AG08395 (cell line): ENCODE measurements at places on chromosomes 12 and 14.

- no peak for DNase-seq
Measured at GRCh38 chr14:54186821-54187763, 209.7 kb upstream of the CDKN3 start.

DNA sequence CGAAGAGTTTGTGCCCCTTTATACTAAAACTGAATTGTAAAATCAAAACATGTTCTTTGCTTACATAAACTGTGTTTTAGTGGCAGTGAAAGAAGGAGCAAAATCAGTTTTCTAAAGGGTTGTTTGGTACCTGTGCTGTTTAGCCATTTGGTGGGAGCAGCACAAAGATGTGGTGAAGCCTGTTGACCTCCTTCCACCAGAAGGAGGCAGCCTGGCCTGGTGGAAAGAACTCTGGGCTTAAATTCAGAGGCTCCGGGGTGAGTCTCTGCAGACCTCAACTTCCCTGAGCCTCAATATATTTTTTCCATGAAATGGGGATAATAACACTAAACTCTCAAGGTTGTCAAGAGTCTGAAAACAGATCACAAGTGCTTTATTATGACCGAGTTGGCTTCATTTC lies 502.5 kb downstream of the VRK1 start:
- DNase-seq, result no peak

DNA sequence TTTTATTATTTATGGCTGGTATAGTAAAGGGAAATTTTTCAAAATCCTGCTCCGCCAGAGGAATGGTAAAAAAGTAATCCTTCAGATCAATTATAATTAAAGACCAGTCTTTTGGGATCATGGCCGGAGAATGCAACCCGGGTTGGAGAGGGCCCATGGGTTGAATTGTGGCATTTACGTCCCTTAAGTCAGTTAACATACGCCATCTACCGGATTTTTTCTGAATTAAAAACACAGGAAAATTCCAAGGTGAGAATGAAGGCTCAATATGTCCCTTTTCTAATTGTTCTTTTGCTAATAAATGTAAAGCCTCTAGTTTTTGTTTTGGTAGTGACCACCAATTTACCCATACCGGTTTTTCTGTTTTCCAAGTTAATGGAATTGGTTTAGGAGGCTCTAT lies 602.8 kb downstream of the ALG10 start:
- DNase-seq, result no peak

- peak; percentile 33 for DNase-seq
Measured at GRCh38 chr14:57848353-57848752, 17.5 kb downstream of the SLC35F4 start.

DNA sequence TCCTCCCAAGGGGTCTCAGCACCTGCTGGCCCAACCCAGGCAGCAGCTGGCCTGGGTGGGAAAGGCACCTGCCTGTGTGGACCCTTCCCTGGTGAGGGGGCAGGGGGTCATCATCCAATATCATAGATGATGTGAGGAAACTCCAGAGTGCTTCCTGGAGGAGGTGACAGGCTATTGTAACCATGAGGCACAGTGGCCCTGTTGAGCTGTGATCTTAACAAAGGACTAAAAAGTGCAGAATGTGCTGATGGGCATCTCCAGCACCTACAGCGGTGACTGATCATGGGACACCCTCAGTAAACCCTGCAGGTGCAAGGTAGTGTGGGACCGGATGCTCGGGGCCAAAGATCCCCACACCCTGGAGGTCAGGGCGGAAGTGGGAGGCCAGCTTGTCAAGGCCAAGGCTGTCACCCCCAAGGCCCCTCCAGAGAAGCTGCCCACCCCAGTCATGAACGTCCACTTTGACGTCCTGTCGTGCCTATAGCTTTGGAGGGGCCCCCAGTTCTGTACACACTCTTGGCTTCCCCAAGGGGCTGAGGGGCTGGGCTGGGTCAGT lies 7.5 kb downstream of the MMP17 start:
- DNase-seq, result no peak

DNA sequence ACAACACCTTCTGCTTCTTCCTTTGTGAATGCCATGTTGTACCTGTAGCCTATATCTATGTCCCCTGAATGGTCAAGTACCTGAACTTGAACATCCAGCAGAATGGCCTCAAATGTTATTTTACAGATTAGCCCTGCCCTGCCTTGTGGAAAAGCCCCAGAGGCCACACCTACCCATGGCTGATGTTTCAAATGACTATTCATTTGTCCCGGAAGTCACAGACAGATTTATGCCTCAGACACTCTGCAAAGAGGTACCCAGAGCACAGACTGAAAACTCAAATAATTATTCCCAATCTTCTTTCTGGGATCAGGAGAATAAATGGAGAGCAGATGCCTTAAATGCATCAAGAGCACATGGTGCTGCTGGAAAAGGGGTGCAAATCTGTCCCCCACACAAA lies 13.0 kb upstream of the DPF3 start:
- DNase-seq, result no peak

GRCh38 chr12:67068761-67069450 lies 200.3 kb upstream of the CAND1 start:
- peak; percentile 19 for DNase-seq

- no peak for DNase-seq
Measured at GRCh38 chr12:97556302-97556779, 93.7 kb downstream of the RMST start.

DNA sequence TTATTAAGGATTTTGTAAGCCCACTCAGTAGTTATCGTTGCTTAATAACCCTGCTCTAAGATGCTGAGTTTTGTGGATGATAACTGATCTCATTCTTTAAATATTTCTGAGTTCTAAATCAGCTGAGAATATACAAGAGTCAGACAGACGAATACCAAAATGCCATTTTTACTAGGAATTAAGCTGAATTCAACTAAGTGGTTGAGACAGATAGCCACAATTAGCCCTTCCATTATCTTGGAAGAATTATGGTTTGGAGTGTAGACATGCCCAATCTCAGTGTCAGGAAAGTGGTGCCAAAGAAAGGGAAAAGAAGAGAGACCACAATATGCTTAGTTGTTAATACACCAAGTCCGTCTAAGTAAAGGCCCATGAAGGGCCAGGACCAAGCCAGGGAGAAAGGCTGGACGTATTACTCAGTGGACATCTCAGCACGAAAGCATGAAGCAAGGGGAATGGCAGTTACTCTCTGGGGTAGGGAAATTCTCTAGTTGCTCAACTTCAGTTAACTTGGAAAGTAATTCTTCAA lies 58.6 kb downstream of the KCNA5 start:
- peak; percentile 77 for DNase-seq

GRCh38 chr12:63250486-63250885 lies 99.5 kb upstream of the AVPR1A start:
- no peak for DNase-seq

DNA sequence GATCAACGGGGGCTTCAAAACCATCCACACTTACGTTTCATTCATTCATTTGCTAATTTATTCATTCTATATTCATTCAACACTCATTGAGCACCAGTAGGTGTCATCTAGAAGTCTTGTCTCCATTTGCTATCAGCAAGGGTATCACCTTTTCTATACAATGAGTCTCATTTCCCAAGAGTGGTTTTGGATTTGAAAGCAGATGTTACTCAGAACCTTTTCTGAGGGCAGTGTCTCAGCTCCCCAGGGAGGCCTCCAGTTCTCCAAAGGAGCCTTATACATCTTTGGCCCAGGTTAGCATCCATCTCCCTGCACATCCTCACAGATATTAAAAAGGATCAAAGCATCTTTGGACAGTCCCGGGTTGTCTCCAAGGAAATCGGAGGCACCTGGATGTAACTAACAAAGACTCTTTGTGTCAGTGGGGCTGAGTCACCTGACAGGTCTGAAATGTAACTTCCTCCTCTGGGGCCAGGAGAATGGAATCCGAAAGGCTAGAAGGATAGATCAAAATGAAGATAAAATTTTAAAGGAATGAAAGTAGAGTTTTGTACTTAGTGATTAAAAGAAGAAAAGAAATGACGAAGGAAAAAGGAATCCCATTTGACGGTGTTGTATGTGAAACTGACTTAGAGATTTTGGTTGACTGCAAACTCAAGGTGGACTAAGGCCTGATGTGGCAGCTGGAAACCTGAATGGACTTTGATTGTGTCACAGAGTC lies 103.0 kb downstream of the VCPKMT start:
- no peak for DNase-seq

GRCh38 chr12:94149119-94149780 lies 873 bp downstream of the PLXNC1 start:
- DNase-seq, result peak; percentile 60

DNA sequence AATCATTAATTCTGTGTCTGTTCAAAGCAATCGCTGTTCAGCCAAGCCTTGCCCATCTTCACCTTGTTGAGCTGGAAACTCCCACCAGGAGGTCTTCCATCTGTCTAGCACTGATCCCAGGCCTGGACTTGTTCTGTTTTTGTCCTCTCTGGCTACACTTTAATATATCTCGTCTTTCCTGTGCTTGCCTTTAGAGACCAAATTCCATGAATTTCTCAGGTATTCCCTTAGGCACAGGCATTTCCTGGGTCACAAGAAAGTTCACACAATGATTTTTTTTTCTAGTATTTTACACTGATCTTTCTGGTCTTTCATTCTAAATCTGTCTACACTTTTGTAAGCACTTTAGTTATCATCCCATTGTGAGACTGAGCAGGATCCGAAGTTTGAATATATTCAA lies 116.4 kb upstream of the CCND2 start:
- DNase-seq, result no peak

DNA sequence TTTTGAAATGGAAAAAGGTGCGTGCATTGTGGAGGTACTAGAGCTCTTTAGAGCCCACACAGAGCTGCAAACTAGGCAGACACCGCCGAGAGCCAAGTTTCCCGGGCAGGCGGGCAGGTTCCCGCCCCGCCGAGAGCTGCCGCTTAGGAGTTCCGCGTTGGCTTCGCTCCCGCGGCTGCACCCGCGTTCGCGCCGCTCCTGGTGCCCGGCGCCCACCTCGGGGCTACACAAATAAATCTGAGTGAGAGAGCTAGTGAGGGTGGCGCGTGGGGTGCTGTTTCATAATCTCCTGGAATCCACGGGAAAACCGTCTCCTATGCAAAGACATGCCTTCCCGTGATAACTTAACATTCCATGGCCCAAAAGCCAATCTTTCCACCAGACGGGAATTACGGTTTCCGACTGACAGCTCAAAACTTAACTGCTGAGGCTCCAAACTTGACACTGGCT lies 645 bp downstream of the KITLG start:
- DNase-seq, result peak; percentile 27

DNA sequence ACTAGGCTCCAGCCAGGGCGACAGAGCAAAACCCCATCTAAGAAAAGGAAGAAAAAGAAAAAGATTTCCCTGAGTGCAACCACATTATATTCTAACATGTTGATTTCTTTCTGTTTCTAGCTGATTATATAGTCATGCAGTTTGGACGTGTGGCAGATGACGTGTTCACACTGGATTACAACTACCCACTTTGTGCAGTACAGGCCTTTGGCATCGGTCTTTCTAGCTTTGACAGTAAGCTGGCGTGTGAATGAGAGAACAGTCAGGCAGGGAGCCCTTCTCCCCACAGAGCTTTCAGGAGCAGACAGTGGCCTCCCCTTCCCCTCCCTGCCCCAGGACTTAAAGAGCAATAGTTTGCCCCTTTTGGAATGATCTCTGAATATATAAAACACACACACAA lies 20.0 kb upstream of the TEAD4 start:
- no peak for DNase-seq

DNA sequence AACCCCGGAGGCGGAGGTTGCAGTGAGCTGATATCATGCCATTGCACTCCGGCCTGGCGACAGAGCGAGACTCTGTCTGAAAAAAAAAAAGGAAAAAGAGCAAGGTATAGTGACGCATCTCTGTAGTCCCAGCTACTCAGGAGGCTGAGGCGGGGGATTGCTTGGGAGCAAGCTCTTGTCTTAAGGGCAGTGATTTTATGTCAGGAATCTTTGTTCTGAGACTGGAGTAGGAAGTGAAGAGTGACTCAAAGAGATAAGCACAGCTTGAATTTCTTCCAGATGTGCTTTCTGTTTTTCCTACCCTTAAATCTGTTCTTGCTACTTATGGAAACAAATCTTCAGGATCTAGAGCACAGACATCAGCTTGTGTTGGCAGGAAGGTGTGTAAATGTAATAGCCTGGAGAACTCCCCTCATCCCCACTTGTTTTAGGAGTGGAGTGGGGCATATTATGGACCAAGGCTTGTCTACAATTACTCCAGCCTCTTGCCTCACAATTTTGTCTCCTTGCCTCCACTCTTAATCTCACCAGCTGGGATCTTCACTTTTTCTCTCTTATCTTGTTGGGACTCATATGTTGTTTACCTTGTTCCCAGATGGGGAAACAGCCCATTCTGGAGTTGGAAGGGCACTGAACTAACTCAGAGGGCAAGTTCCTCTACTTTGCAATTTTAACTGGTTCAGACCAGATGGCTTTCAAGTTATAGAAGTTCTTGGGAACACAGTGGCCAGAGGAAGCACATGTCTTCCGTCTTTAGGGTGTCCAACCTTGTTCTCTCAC lies 7.5 kb downstream of the TMED2 start:
- no peak for DNase-seq

GRCh38 chr12:131900397-131900796 lies 6.0 kb downstream of the ULK1 start:
- DNase-seq, result no peak

GRCh38 chr12:101697930-101698799 lies 725 bp downstream of the CHPT1 start:
- peak; percentile 57 for DNase-seq

DNA sequence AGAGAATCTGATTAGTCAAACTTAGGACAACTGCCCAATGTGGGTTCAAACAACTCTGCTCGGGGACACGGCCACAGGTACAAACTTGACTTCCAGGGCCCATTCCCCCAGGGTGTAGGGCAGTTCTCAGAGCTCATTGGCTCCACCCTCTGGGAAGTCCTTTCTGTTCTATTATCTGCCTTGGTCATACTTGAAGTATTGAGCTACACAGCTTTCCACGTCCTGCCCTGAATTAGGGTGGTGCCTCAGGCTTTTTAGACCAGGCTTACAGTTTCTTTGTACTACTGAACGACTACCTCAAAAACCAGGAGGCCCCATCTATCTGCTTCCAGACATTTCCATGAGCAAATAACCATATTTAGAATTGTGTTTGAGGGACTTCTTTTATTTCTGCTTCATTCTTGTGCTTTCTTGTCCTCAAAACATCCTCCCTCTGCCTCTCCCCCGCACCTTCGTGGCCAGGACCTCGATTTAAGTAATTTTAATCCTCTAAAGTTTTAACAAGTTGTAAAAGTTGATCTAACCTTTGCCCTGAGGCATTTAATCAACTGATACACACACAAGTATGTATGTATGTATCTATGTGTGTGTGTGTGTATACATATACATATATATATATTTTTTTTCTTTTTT lies 281.7 kb upstream of the AMIGO2 start:
- DNase-seq, result no peak

GRCh38 chr14:66163023-66163422 lies 323.1 kb upstream of the CCDC196 start:
- DNase-seq, result no peak

DNA sequence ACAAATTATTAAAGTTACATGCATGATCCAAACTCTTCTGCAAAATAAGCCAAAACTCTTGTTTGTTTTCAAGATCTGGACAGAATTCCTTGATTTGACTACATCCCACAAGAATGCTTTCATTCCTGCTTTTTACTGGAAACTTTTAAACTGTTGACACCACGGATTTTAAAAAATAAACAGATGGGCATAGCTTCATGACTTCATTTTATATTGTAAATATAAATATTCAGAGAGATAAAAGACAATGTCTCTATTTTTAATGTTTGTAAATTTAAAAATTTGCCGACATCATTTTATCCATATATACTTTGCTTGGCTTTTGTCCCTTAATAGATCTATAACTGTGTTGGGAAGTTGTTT lies 134.3 kb upstream of the DCN start:
- peak; percentile 32 for DNase-seq

- peak; percentile 78 for DNase-seq
Measured at GRCh38 chr14:20697273-20698017, 8.9 kb downstream of the ANG start.
